ENCODE measurements at places on chromosomes 12 and 14. TPM values are rescaled to one million over a fixed set of nuclear protein-coding genes. Genes with fewer than 3 reads are reported as not detected.

ALDH1L2 gene
- 4.5 TPM for total RNA-seq

- DNase-seq, result no peak
These were observed 291.0 kb downstream of the FUT8 start for GRCh38 chr14:65703521-65703920.

DNA sequence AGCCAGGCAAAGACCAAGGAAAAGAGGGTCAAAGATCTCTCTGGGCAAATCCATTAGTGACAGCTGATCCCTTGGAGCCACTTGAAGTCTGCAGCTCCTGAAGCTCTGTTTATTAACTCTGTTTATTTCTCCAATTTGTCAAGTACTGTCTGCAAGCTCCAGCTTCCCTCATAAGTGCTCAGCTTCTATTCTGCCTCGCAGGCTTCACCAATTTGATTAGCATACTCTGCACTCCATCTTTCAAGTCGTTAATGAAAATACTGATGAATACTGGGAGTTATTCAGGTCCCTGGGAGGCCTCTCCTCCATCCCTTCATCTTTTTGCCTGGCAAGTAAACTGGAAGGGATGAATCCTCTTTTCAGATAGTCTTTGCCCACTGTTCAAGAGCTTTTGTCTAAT, 54.3 kb downstream of the TTC9 start:
- DNase-seq, result no peak

DNA sequence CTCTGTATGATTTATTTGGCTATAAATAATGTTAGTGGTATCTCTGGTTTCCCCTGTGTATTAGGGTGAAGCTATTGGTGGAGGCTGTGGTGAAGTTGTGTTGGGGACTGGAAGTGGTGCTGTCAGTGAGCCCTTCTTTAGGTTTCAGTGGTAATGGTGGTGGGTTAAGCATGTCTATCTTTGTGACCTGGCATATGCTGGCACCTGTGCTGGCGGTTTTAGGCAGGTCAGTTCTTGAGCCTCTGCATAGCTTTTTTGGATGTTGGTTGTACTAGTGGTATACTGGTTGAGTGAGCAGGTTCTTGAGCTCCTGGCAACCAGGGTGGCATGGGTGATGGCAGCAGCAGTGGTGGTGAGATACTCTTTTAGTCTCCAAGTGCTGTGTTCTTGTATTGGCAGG, 161.9 kb upstream of the CAND1 start:
- no peak for DNase-seq

DNA sequence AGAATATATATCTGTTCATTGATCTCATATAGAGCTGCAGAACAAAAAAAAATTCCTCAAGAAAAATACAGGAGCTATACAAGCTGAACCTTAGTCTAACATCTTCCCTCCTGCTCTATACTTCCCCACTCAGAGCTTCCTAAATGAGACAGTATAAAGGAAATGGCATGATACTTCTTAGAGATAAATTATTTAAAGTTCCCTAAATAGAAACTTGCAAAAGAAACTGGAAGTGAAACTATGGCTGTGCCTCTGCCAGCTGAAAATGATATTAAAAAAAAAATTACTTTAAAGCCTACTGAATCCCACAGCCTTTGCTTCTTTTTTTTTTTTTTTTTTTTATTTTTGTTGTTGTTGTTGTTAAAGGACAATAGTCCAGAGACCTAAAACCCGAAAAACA, 11.6 kb upstream of the NEK9 start:
- DNase-seq, result no peak
